ENCODE measurements at places on chromosomes 7 and 10.

- no peak for DNase-seq
These were observed 25.5 kb upstream of the HABP2 start for GRCh38 chr10:113527211-113527906.

DNA sequence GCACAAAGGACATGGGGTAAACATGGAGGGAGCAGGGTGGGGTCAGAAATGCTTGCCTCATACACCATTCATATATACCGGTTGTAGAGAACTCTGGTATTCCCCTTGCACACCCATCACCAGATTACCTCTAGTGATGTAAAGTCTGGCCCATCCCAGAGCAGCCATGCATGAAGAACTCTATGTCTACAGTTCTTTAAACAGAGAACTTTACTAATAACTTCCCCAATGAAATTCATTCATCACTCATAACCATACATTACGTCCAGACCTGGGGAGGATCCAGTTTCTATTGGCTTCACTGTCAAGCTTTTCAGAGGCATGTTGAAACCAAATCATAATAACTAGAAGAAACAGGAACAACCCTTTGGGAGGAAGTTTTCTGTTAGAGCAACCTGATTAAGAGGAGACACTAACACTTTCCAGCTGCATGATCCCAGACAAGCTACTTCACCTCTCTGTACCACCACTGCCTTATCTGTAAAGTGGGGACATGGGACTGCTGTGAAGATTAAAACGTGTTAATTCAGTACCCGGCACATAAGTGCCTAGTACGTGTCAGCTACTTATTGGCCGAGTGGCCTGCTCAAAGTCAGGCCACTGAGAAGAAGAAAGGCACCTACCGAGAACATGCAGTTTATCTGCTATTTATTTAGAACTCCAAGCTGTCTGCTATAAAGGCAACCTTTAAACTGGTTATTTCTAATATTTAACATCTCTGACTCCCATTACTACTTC is 59.7 kb downstream of the IGF2BP3 start:
- DNase-seq = no peak

GRCh38 chr7:128821724-128822123 is 8.5 kb upstream of the FLNC start:
- no peak for DNase-seq

DNA sequence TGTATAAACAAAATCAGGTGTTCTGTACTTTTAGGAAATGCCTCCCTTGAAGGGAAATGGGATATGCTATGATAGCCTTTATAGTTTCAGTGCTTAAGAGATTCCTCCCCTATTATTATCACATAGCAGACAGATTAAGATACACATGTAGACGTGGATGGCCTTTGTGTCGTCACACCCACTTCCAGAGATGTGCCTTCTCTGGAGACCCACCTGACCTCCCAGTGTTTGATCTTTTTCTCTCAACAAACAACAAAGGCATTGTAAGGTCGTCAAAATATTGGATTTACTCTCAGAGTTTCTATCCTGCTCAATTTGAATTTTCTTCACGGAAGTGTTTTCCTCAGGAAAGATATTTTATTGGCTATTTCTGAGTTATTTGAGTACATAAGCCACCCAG is 25.7 kb upstream of the C1GALT1 start:
- DNase-seq = no peak

GRCh38 chr10:10930979-10931743 is 86.5 kb upstream of the CELF2 start:
- DNase-seq = no peak

DNA sequence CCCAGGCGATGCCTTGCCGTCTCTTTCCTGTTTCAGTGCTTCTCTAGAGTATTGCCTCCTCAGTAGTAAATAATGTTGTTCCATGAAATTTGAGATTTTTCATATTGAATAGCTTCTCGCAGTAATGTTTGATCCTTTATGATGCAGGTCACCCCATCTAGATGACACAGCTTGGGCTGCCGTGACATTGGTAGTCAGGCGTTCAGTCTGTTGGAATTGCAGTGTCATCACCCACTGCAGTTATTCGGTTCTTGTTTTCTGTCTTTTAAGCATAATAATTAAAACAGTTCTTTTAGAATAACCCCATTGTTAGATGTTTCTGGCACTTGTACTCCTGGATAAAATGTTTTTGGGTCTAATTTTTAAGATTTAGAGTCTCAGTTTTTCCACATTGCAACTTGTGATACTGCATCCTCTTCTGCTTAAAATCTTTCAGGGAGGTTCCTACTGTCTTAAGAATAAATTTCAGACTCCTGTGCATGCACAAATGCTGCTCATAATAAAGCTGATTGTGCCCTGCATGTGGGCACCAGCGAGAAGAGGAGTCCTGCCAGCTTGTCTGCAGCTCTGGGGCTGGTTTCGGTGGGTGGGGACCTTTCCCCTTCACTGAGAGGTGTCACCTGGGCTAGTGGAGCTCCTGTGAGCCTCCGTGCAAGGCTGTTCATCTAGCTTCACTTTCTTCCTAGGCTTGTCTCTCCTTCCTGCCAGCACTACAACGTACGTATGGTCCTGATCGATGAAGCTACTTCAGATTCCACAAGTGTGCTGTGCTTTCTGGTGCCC is 44.8 kb downstream of the SDK1 start:
- no peak for DNase-seq

GRCh38 chr10:29807163-29807806 is 172.5 kb upstream of the SVIL start:
- DNase-seq = peak; percentile 69

- DNase-seq = no peak
These were observed 1.3 kb downstream of the TSPAN13 start for GRCh38 chr7:16754856-16755317.

DNA sequence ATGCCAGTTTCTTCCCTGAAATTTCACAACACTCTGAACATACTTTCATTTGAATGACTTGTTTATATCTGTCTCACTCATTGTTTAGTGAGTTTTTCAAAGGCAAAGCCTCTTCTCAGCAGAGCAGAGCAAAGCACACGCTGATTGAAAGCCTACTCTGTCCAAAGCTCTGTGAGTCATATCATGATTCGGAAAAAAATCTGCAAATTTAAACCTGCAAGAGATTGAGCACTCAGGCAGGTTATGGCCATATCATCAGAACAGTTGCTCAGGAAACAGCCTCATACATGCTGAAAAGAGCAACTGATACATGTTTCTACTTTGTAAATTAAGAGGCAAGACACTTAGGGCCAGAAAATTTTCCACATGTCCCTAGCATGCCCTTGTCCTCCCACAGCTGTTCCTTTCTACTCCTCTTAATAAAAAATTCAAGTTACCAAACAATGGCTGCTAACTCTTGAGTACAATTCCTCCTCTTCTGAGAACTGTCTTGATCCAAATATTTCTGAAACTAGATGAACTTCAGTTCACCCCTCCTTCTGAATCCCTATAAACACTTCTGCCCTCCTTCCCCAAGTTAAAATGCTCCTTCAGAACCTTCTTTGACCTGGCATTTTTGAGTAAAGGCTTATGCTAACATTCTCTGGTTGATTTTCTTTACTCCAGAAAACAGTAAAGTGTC is 140.6 kb upstream of the HPS1 start:
- no peak for DNase-seq

GRCh38 chr10:93062514-93063143 is 2.0 kb downstream of the CYP26C1 start:
- DNase-seq = peak; percentile 53

- DNase-seq = no peak
These were observed 59.4 kb downstream of the TPK1 start for GRCh38 chr7:144776447-144776846.

- DNase-seq = no peak
These were observed 46.7 kb downstream of the RAB18 start for GRCh38 chr10:27550823-27551222.

DNA sequence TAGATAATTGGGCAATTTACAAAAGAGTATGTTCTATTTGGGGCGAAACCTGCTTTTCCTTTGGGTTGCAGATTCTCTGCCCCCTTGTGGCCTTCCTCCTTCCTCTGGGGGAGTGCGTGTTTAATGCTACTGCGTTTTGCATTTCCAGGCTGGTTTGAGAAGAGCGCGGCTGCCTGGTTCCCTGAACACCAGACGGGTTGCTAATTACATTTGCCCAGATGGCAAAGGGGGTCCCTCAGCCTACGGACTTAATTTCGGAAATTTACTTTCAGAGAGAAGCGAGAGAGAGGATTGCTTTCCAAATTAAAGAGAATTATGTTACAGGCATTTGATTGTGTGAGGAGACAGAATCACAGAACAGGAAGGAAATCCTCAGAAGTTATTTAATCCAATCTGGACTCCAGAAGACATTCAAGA is 91.9 kb upstream of the JAZF1 start:
- peak; percentile 62 for DNase-seq

- DNase-seq = no peak
These were observed 365.7 kb downstream of the GATA3 start for GRCh38 chr10:8420182-8420581.

DNA sequence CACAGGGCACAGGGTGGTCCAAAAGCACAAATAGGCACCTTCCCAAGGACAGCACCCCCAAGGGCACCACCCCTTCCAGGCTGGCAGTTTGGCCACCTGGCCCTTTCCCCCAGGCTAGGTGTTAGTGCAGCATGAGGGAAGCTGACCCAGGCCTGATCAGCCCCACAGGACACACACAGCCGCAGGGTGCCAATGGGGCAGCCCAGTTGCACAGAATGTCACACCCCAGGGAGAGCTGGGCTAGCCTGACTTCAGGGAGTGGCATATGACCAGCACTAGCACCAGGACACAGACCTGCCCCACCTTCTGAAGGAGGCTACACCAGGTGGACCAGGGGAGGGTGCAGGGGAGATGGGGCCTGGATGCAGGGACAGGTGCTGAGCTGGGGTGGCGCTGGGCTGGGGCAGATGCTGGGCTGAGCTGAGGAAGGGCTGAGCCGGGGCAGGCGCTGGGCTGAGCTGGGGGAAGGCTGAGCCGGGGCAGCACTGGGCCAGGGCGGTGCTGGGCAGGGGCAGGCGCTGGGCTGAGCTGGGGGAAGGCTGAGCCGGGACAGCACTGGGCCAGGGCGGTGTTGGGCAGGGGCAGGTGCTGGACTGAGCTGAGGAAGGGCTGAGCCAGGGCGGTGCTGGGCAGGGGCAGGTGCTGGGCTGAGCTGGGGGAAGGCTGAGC is 3.9 kb upstream of the ADAM8 start:
- no peak for DNase-seq

DNA sequence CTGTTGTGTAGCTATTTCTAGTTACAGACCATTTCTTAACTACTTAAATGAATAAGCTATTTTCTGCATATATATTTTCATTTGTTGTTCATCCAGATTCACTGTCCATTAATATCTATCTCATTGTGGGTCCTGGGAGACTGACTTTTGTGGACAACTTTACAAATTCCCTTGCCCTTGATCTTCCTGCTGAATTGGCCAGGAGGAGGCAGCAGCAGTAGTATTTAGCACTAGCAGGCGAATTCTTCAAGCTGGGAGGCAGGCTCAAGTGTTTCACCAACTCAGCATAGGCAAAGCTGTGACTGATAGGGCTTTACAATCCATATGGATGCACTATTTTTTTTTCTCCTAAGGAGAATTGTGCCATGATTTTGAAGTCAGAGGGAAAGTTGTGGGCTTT is 461.0 kb upstream of the NRG3 start:
- DNase-seq = peak; percentile 2

GRCh38 chr10:51204066-51204465 is 129.8 kb downstream of the PRKG1 start:
- DNase-seq = no peak

DNA sequence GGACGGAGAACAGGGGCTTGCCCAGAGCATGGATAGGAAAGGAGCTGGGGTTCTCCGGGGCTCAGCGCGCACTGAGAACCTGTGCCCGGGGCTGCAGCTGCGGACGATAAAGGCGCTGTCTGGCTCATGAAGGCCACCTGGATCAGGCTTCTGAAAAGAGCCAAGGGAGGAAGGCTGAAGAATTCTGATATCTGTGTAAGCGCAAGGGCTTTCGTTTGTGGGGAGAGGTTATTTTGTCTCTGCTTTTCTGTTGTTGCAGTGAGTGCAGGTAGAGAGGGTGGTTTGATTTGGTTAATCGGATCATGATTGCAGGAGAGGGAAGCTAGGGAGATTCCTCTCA is 250.5 kb downstream of the NSUN6 start:
- no peak for DNase-seq

GRCh38 chr10:62224606-62225005 is 44.0 kb downstream of the RTKN2 start:
- peak; percentile 54 for DNase-seq

DNA sequence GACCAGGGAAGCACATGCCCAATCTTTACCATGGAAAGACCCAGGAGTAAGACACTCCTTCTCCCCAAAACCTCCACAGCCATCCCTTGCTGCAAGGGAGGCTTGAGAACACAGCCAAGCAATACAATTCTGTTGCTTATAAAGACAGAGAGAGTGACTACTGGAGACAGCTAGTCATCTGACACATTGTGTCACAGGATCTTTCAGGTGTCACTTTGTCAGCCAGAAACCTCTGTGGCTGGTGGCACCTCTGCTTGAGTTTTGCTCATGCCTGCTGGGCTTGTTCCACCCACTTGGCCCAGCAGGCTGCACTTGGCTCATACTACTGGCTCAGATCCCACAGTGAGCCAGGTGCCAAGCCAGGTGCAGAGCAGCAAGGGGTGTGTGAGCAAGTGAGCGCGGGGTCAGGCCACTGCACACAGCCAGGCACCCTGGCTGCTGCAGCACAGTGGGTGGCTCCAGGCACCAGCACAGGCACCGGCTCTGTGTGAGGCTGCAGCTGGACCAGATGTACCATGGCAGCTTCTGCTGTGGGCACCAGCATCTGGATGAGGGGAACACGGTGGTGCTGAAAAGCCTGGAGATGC is 12.4 kb upstream of the PRLHR start:
- no peak for DNase-seq

DNA sequence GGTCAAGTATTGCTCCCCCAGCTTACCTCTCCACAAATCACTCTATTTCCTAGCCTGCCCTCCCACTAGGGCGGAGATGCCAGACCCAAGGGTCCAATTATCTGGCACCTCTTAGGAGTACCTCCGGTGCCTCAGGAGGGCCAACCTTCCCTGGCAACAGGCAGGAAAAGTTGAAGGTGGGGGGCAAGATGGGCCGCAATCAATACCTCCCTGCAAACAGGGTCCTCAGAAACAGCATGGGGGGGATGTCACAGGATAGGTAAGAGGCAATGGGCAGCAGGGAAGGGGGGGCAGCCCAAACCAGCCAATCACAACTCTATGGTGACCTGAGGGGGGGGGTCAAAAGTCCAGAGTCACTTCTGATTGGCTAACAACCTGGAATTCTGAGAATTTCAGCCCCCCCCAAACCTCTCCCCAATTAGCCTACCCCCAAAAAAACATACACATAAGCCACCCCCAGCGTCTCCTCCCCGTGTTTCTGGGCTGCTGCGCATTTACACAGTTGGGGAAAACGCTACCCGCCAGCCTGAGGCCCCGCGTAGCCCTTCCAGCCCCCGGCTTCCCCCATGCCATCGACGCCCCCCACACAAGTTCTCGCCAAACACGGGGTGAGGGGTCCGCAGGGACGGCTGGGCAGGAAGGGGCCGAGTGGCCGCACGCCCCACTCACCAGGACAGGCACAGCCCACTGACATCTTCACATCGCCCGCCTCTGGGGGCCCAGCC is 589 bp downstream of the LDB1 start:
- DNase-seq = peak; percentile 88

Measured in cardiac fibroblast (primary cell).